ENCODE measurements at places on chromosomes 11 and 22.

- peak; percentile 95 for DNase-seq
These were observed at the start of gene MIF for GRCh38 chr22:23893945-23894709. MIF (plus strand) TSS chr22:23894383; CDS start chr22:23894475, 92 bp downstream.

DNA sequence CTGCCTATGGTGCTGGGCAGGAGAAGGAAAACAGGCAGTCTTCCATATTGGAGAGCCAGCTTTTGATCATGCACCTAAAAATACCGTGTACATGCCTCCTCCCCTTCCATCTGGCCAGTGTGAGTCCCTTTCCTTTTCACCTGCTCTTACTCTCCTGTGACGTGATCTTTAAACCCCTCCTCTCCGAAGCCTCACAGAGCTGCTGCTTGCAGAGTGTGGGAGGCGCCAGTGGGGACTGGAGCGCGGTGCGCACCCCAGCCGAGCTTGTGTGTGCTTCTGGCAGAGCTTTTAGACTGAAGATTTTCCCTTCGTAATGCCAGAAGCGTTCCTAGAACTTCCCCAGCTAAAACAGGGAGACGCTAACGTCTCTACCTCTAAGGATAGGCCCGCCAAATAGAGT, 29.8 kb downstream of the MUC6 start:
- DNase-seq: no peak

DNA sequence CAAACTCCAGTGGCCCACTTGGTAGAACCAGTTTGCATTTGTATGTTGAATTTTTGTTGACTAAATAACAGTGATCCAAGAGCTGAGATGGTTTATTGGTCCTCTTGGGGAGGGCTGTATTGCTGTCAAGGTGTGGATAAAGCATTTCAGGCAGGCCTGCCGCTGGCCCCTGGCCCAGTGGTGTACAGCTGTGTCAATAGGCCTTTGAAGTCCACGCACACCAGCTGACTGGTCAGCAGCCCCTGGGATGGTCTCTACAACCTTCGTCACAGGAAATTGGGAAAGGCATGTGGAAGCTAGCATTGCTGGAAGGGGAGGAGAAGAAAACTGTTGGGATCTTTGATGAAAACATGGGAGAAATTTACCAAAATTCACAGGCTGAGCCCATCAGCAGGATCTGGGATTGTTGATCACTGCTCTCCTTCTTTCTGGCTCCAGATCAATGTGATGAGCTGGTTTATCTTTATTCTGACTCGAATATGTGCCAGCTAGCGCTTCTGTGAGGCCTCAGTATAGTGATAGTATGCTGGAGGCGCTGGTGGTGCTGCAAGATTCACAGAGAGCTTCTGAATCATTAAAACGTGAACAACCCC, 12.5 kb upstream of the E2F8 start:
- no peak for DNase-seq

- DNase-seq: no peak
These were observed 151.5 kb upstream of the LMO1 start for GRCh38 chr11:8415195-8415594.

DNA sequence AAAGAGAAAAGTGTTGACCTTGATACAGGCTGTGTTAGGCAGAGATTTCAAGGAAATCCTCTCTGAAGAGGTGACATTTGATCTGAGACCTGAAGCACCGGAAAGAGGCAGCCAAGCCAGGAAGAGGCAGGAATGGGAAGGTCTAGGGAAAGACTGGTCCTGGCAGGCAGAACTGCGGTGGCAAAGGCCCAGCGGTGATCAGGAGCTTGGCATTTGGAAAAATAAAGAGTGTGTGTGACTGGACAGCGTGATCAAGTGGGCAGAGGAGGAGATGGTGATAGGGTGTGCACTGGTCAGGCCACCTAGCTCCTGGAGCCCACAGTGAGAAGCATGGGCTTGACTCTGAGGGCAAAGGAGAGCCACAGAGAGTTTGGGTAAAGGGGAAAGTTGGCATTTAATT, 27.2 kb upstream of the GAB4 start:
- DNase-seq: no peak

GRCh38 chr22:35313311-35314121, 13.8 kb downstream of the TOM1 start:
- DNase-seq: no peak

DNA sequence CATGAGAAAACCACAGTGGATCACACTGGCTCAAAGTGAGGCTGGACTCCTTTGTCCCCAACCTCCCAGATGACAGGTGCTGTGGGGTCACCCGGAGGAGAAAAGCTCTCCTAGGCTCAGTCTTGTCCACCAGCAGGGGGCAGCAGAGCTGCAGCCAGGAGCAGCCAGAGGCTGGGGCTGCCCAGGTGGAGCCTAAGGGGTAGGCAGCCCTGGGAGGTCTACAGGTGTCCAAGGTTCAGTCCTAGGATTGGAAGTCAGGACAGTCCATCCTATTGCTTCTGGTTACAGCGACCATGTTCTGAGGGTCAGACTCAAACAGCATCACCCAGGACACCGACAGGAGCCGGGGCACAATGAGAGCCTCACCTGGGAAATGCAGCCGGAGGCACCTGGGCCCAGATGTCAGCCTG, 77.6 kb upstream of the IGLL5 start:
- peak; percentile 69 for DNase-seq

GRCh38 chr11:9231848-9232177, 33.3 kb downstream of the DENND5A start:
- DNase-seq: no peak

DNA sequence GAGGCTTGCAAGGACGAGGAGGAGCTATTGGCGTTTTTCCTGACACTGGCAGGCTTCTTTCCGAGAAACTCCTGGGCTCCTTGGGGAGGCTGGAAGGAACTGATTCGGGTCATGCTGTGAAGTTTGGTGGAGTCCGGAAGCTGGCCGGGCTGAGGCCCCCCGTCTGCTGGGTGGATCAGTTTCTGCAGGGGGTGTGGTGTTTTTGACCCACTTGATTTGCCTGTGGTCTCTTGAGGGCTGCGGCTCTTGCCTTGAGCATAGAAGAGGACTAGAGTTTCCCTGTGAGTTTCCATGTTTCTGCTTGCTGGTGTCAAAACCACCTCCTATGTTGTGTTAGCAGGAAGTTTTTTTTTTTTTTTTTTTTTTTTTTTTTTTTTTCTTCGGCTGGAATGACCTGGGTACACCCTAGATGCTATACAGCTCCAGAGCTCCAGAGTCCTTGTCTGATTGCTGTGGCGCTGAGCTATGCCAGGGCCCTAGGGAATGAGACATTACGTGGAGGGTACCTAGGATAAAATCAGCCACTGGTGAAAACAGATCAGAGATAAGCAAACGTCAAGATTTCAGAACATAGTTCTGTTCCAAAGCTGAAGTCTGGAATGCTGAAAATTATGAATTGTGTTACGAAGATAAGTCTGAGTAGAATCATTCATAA, 728 bp downstream of the TBC1D22A start:
- DNase-seq: peak; percentile 70

- no peak for DNase-seq
These were observed 5.9 kb downstream of the OR5B21 start for GRCh38 chr11:58502004-58502403.

DNA sequence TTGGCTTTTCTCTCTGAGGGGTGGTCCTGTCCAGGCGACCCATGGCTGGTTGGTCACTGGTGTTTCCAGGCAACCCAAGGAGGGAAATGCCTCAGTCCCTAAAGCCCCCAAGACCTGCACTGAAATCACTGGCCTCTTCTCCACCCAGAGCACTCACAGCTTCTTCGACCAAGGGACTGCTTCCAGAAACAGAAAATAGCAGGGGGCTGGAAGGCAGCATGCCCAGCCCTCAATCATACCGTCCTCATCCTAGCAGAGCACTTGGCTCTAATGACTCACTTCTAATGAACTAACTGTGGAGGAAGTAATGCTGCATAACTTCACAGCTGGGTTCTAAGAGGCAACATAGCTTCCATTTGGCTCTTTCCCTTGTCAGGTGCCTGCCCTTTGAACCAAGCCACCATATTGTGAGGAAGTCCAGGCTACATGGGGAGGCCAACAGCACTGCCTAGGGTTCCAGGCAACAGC, 27.6 kb downstream of the DKK3 start:
- no peak for DNase-seq

- DNase-seq: no peak
These were observed 89.3 kb upstream of the ASPHD2 start for GRCh38 chr22:26339755-26340154.

DNA sequence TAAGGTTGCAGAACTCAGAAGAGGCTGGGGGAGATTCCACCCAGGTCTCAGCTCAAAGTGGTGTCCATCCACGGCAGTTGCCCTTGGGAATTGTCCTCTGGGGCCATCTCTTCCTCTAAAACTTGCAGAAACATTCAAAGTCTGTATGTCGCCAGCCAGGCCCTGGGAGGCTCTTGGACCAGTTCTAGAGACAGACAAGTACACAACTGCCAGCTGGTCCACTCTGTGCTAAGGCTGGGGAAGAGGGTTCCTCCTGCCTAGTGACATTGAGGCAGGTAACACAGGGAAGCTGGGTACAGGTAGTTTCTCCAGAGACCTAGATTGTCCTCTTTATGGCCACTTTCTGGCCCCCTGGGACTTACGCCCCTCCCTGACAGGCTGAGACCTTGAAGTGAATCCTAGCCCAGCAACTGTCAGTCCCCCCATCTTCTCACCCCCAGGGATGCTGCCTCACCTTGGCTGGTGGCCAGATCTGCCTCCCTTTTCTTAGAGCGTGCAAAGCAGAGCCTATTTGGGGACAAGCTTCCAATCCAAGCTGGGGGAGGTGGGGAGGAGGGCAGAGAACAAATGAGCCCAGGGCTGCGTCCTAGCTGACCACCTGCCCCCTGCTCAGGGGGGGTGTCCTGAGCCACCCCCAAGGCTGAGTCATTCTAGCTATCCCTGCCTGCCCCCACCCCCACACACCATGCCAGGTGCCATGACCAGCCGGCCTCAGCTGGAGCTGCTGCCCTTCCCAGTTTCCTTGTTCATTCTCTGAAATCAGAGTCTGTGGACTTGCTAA, 8.4 kb downstream of the FAM83F start:
- DNase-seq: no peak

- no peak for DNase-seq
These were observed 57.8 kb downstream of the ENDOD1 start for GRCh38 chr11:95147364-95147905.

- DNase-seq: no peak
These were observed 32.2 kb upstream of the SLC22A12 start for GRCh38 chr11:64558869-64559268.

DNA sequence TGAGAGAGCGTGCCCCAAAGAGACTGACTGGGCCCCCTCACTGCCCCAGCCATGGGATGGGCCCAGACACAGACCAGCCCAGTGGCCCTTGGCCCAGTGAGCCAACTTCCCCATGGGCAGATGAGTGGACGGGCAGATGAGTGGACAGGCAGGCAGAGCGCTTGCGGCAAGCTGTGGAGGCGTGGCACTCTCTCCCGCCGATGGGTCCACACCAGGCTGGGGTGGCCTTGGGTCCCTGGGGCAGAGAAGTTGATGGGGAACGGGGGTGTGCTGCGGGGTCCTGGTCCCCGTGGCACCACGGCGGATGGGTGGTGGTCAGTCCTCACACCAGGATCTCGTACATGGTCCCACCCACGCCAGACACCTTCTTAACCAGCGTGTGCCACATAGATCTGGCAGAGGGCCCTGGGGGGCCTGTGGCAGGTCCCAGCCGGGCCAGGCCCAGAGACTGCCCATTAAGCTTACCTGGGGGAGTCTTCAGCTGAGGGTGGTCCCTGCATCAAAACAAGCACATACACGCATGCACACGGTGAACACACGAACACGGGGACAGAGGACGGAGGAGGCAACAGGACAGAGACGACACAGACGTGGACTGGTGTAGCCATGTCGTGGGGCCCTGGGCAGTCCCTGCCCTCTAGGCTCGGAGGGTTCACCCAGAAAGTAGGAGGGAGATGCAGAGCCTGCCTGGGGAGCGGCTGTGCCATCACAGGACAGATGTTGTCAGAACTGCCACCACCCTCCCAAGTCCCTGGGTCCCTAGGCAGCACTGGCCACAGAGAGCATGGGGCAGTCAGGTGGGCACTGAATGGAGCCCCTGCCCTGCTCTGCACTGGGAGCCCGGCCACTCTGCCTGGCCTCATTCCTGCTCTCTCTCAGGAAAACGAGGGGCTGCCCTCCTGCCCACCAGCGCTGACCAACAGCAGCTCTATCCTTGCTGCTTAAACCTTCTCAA, 182.2 kb downstream of the IGLL1 start:
- peak; percentile 16 for DNase-seq

DNA sequence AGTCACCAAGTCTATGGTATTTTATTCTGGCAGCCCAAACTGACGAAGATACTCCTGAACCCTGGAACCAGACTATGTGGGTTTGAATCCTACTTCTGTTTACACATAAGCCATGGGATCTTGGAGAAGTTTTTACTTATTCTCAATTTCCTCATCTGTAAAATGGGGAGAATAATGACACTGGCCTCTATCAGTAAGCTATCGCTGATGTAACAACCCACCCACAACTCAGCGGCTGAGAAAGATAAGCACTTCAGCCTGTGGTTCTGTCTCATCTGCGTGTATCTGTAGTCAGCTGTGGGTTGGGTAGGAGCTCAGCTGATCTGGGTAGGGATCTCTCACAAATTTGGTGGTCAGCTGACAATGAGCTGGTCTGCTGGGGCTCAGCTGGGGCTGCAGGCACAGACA, 68.0 kb upstream of the ALX4 start:
- no peak for DNase-seq

- DNase-seq: no peak
These were observed 5.2 kb downstream of the CAPN5 start for GRCh38 chr11:77071671-77072605.

- DNase-seq: no peak
These were observed 22.5 kb upstream of the KRTAP5-7 start for GRCh38 chr11:71504531-71504930.

- no peak for DNase-seq
These were observed 928 bp downstream of the FBXO7 start for GRCh38 chr22:32475468-32476010.

DNA sequence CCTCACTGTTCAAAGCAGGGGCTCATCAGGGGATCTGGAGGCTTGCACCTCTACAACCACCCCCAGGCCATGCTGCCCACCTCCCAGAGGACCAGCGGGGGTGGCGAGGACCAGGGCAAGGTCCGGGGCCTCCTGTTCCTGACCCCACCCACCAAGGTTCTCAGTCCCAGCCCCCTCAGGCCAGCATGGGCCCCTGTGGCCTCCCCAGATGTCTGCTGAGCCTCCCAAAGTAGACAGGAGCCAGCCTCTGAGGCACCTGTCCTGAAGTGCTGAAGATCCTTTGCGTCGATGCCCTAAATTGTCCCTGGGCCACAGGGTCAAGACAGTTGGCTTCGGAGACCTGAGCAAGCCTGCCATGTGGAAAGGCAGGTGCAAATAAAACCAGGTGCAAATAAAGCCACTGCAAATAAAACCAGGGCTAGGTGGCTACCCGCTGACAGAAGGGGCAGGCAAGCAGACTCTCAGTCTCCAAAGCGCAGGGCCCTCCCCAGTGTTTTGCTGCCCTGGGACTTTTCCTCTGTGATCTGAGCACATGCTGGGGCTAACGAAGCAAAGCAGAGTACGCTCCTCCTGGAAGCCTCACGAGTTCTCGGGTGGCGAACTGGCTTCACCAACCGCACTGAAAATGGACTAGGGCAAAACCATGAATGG, 22.4 kb upstream of the ARFGAP3 start:
- no peak for DNase-seq

- DNase-seq: no peak
These were observed 85.8 kb downstream of the ATG16L2 start for GRCh38 chr11:72900013-72900412.

- no peak for DNase-seq
These were observed 2354.7 kb upstream of the RAG2 start for GRCh38 chr11:38952698-38953097.

All from CD4-positive, alpha-beta T cell treated with Interleukin-15 for 1 hour (primary cell).